Upper lobe of right lung (tissue), 1 donor: ENCODE measurements at places on chromosomes 11 and 22. TPM values are rescaled to one million over a fixed set of nuclear protein-coding genes. Genes with fewer than 3 reads are reported as not detected.

DNA sequence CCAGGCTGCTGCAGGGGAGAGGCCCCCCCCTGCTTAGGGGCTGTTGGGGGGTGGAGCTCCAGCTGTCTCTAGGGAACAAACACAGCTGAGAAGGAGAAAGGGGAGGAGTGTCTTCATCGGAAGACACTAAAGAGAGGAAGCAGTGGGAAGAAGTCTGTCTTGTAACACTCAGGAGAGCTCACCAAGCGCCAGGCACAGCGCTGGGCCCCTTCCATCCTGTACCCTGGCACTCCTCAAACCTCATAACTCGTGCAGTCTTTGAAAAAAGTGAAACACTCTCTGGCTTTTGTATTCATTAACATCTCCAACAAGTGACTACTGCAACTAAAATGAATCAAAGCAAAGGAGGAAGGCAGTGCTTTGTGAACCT is 67.4 kb upstream of the PRDM11 start:
- H3K27me3 ChIP-seq: no peaks in the 10 kb centered on the region
- peaks cover 29% of the 10 kb centered on the region for H3K4me1 ChIP-seq
- DNase-seq: no peak
- no peaks in the 10 kb centered on the region for H3K36me3 ChIP-seq
- H3K27ac ChIP-seq: no peak overlapping the region

DNA sequence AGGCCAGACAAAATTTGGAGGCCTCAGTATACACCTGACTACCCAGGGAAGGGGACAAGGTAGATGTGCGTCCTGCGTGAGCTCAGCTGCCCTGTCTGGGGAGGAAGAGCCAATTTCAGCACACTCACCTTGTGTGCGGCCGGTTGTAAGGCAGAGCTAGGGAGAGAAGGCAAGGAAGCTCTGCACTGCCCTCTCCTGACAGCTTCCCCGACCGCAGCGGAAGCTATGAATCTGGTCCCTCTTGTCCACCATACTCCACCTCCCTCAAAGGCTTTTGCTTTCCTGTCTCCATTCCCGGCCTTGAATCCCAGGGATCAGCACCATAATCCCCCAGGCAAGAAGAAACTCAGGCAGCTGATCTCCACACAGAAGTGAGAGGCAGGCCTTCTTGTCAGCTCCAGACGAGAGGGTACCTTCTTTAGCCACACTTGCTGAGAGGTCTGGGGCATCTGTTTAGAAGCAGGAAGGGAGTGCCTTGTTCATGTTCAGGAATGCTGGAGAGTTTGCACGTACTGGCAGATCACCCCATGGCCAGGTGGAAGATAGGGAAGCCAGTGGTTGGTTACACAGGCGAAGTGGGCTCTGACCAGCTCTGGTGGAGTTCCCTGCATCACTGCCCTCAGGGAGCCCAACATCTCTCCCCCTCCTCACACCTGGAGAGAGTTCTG is 62.5 kb downstream of the FEZ1 start:
- H3K27me3 ChIP-seq: no peaks in the 10 kb centered on the region
- H3K4me1 ChIP-seq: no peaks in the 10 kb centered on the region
- no peak overlapping the region for H3K27ac ChIP-seq
- H3K4me3 ChIP-seq: no peak overlapping the region
- no peak for DNase-seq
- H3K36me3 ChIP-seq: no peaks in the 10 kb centered on the region

DNA sequence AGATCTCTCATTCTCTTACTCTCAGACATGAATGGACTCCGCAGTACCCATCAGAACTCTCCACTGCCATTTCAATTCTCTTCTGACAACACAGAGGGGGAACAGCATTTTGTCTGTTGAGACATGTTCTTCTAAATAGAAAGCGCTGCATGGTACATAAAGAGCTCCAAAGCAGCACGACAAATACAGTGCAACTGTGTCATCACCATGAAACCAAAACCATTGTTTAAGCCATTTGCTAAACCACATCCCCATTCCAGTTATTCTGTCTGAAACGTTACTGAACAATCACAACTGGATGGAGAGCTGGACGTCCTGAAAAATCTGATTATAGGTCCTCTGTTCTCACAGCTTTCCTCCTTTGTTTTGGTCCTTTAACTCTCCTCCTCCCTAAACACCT is 17.9 kb upstream of the TENM4 start:
- H3K4me3 ChIP-seq: no peak overlapping the region
- DNase-seq: no peak
- H3K36me3 ChIP-seq: no peaks in the 10 kb centered on the region
- no peak overlapping the region for H3K27ac ChIP-seq

DNA sequence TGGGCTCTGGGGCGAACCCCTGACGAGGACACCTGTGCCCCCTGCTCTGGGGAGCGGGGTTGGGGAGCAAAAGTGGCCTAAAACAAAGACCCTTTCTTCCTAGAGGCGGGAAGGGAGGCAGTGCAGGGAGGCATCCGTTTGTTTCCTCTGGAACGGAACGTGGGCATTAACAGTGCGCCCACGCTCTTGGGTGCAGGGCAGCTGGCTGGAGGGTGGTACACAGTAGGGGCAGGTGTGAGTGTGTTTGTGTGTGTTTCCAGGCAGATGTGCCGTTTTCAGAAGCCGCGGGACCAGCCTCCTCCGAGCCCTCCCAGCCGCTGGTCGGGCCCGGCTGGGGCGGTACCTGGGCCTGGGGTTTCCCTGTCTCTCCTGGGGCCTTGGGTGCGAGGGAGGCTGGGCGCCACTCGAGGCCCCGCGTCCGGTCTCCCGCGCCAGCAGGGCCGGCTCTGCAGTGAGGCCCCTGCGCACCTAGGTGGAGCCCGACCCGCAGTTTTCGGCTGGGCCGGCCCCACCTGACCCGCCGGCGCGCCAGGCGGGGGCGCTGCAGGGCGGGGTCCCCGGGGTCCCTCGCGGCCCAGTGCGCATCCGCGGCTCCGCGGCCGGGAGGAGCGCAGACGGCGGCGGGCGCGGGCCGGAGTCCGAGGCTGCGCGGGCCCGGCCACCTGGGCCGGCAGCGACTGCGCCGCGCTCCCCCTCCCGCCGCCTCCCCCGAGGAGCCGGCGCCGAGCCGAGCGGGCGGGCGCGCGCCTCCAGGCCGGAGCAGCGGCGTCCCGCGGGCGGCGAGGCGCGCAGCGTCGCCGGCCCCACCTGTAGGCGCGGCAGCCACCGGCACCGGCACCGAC is 1252.7 kb downstream of the BRD1 start:
- peaks cover 50% of the 10 kb centered on the region for H3K27me3 ChIP-seq
- H3K4me1 ChIP-seq: no peaks in the 10 kb centered on the region
- H3K27ac ChIP-seq: no peak overlapping the region
- DNase-seq: peak; percentile 81

DNA sequence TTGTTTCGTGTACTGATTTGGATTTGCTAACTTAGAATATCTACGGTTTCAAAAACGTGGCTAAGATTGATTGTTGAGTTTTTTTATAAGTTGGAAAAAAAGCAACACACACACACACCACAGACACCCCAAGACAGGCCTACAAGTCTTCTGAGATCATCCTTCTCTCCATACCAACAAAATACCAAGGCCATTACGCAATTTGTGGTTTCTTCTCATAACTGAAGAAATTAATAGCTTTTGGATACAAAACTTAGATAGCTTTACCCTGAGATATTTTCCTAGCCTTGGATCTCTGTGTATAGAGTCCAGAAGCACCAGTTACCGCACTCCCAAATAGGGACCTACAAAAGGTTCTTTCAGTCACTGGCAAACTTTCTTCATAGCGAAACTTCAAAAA is 113.6 kb downstream of the SIK3 start:
- no peak for DNase-seq
- no peak overlapping the region for H3K27ac ChIP-seq
- peaks cover 48% of the 10 kb centered on the region for H3K4me1 ChIP-seq
- H3K4me3 ChIP-seq: no peak overlapping the region
- no peaks in the 10 kb centered on the region for H3K27me3 ChIP-seq

- DNase-seq: no peak
- H3K4me3 ChIP-seq: no peak overlapping the region
- no peaks in the 10 kb centered on the region for H3K4me1 ChIP-seq
- H3K27ac ChIP-seq: no peak overlapping the region
- no peaks in the 10 kb centered on the region for H3K36me3 ChIP-seq
These were observed 98.8 kb downstream of the SNX19 start for GRCh38 chr11:130817330-130817944.

DNA sequence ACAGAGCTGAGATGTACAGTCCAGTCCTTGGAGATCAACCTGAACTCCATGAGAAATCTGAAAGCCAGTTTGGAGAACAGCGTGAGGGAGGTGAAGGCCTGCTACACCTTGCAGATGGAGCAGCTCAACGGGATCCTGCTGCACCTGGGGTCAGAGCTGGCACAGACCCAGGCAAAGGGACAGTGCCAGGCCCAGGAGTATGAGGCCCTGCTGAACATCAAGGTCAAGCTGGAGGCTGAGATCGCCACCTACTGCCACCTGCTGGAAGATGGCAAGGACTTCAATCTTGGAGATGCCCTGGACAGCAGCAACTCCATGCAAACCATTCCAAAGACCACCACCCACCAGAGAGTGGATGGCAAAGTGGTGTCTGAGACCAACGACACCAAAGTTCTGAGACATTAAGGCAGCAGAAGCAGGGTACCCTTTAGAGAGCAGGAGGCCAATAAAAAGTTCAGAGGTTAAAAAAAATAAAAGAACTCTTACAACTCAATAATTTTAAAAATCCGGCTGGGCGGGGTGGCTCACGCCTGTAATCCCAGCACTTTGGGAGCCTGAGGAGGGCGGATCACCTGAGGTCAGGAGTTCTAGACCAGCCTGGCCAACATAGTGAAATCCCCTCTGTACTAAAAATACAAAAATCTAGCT is 69.9 kb upstream of the RTL6 start:
- H3K27ac ChIP-seq: no peak overlapping the region
- peak; percentile 69 for DNase-seq
- no peaks in the 10 kb centered on the region for H3K4me1 ChIP-seq
- H3K27me3 ChIP-seq: no peaks in the 10 kb centered on the region

- no peak overlapping the region for H3K4me3 ChIP-seq
- no peak for DNase-seq
- H3K27ac ChIP-seq: no peak overlapping the region
- no peaks in the 10 kb centered on the region for H3K36me3 ChIP-seq
These were observed 58.3 kb downstream of the SLC22A12 start for GRCh38 chr11:64649291-64649697.

- H3K4me3 ChIP-seq: no peak overlapping the region
- no peaks in the 10 kb centered on the region for H3K4me1 ChIP-seq
- no peaks in the 10 kb centered on the region for H3K36me3 ChIP-seq
- no peak overlapping the region for H3K27ac ChIP-seq
- DNase-seq: no peak
These were observed 72.9 kb downstream of the ABTB2 start for GRCh38 chr11:34284811-34285481.

DNA sequence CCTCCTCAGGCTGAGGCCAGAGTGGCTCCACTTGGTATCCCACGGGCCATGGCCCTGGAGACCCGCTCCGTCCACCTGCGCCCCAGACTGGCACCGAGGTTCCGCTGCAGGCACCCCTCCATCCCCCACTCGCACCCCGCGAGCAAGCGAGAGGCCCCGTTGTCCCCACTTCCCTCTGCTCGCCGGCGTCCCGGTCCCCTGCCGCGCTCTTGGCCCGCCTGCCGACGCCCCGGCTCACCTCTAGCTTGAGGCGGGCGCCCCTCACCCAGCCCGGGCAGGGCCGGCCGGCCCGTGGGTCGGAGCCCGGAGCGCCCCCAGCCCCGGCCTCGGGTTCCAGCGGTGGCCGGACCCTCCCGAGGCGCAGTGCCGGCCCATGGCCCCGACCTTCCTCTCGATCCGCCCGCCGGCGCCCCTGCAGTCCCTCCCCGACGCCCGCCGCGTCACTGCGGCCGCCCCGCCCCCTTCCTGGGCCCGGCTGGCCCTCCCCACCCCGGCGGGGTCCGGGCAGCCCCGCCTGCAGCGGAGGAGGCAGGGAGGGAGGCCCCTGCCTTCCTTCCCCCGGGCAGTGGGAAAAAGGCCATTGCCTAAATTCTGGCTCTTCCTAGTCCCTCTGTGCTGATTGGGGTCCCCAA is at the start of gene PITPNM1:
PITPNM1 (minus strand) TSS at position 414 of the 632 bp plus-strand sequence. CDS start 1,183 bp downstream, outside the sequence.
- peaks cover 35% of the 10 kb centered on the region for H3K4me1 ChIP-seq
- no peaks in the 10 kb centered on the region for H3K27me3 ChIP-seq
- peak; percentile 90 for DNase-seq
- H3K4me3 ChIP-seq: peak within 1 kb of the TSS; percentile 87
- peaks cover 7% of the 10 kb centered on the region for H3K36me3 ChIP-seq

- H3K4me1 ChIP-seq: no peaks in the 10 kb centered on the region
- H3K36me3 ChIP-seq: no peaks in the 10 kb centered on the region
- H3K27ac ChIP-seq: no peak overlapping the region
- no peak for DNase-seq
These were observed 92.6 kb upstream of the TP53AIP1 start for GRCh38 chr11:129035244-129035643.

- no peak overlapping the region for H3K27ac ChIP-seq
- no peaks in the 10 kb centered on the region for H3K27me3 ChIP-seq
- peaks cover 4% of the 10 kb centered on the region for H3K36me3 ChIP-seq
These were observed 27.9 kb downstream of the YPEL1 start for GRCh38 chr22:21707677-21708076.

GRCh38 chr22:20141186-20142077 is 9.4 kb downstream of the CCDC188 start:
- no peak overlapping the region for H3K27ac ChIP-seq
- no peak overlapping the region for H3K4me3 ChIP-seq
- DNase-seq: no peak
- no peaks in the 10 kb centered on the region for H3K27me3 ChIP-seq

GRCh38 chr11:49505231-49505630 is 296.8 kb upstream of the FOLH1 start:
- no peaks in the 10 kb centered on the region for H3K4me1 ChIP-seq
- no peaks in the 10 kb centered on the region for H3K27me3 ChIP-seq
- H3K27ac ChIP-seq: no peak overlapping the region
- H3K36me3 ChIP-seq: no peaks in the 10 kb centered on the region

DNA sequence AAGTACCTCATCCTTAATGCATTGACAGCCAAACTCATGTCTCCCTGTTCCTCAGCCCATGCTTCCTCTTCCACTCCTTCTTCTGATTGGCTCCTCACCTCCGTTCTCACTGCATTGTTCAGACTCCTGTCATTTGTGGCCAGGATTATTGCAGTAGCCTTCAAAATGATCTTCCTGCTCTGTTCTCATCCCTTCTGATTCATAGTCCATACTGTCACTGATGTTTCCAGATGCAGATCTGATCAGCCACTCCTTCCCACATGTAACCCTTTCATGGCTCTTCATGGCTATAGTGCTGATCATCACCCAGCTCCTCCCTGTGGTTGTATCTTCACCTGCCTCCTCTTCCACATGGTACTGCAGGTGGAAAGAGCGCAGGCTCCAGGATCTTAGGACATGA is 71.7 kb downstream of the DEPDC5 start:
- no peak overlapping the region for H3K27ac ChIP-seq
- peaks cover 59% of the 10 kb centered on the region for H3K36me3 ChIP-seq
- no peak for DNase-seq
- H3K4me3 ChIP-seq: no peak overlapping the region
- no peaks in the 10 kb centered on the region for H3K27me3 ChIP-seq

DNA sequence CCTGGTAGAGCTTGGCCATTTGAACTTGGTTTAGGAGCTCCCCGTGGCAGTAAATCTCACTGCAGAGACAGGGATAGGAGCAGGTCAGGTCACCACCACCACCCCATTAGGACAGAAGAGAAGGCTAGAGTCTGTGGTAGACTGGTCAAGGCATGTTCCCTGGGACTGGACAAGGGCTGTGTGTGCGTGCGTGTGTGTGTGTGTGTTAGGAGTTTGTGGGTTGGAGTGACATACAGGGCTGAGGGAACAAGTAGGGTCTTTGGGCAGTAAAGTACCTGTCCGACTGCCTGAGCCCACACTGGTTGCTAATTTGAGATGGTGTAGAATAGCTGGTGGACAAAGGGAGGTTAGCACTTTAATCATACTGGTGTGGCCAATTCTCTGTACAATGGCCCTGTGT is 16.1 kb downstream of the TREH start:
- no peaks in the 10 kb centered on the region for H3K36me3 ChIP-seq
- no peak overlapping the region for H3K4me3 ChIP-seq
- no peaks in the 10 kb centered on the region for H3K27me3 ChIP-seq
- no peak overlapping the region for H3K27ac ChIP-seq
- peaks cover 7% of the 10 kb centered on the region for H3K4me1 ChIP-seq

DSCAML1 gene
- 1.3 TPM for total RNA-seq

TRMT2A gene
- total RNA-seq: 53.8 TPM

ANO1 gene
- total RNA-seq: 16.8 TPM

SEC14L6 gene
- 17.2 TPM for total RNA-seq
